ENCODE measurements at places on chromosomes 7 and 10.
A peak's percentile ranks its signal among the peaks of the same experiment; 100 is the strongest.

DNA sequence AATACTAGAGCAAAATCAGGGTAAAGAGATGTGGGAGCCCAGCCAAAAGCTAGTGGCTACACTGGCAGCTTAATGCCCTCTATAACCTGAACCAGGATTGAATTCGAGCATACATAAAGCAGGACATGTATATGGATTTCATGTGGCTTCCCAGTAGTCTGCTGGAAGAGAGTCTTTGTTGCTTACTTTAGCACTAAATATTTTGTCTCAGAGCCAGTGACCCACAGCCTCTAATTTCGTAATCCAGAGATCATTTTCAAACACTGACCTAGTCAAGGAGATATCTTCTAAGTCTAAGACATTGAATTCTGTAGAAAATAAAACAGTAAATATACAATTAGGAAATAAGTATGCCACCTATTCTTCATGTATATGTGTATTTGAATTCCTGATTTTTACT, 64.2 kb upstream of the GNAI1 start:
- no peak for DNase-seq

GRCh38 chr10:79028056-79028430, 40.7 kb upstream of the ZMIZ1 start:
- DNase-seq, result no peak

DNA sequence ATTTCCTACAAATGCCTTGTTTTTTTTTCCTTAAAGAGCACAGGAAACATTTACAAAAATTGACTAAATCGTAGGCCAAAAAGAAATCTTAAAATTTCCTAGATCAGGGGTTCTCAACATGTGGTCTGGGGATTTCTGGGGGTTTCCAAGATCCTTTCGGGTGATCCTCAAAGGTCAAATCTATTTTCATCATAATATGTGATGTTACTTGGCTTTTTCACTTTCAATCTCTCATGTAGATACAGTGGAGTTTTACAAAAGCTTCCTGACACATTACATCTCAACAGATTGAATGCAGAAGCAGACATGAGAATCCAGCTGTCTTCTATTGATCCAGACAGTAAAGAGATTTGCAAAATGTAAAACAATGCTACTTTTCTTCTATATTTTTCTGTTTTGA, 497.3 kb downstream of the INHBA start:
- no peak for DNase-seq

- no peak for DNase-seq
These were observed 245.3 kb upstream of the CELF2 start for GRCh38 chr10:10772411-10772810.

- no peak for DNase-seq
These were observed 15.7 kb downstream of the ZFAND2A start for GRCh38 chr7:1144269-1144771.

DNA sequence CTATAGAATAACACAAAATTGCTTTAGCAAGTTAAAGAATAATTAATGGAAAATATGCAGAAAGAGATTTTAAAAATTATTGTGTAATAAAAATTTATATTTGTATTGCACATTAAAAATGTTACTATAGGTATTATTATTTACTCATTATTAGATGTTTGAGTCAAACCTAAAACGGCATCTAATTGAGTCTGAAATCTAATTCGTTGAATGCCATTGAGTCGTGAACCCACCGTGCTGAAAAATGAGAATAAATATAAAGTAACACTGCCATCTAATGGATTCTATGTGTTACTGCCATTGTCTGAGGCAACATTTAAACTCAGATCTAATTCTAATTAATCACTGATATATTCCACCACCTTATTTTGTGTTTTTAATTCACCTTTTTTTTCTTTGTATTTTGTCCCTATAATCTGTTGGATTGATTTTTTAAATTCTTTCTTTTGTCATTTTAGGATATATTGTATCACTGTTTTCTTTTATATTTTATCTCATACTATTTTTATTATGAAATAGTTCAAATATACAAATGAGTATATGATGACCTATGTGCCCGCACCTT, 62.2 kb downstream of the SAMD9 start:
- peak; percentile 49 for DNase-seq

DNA sequence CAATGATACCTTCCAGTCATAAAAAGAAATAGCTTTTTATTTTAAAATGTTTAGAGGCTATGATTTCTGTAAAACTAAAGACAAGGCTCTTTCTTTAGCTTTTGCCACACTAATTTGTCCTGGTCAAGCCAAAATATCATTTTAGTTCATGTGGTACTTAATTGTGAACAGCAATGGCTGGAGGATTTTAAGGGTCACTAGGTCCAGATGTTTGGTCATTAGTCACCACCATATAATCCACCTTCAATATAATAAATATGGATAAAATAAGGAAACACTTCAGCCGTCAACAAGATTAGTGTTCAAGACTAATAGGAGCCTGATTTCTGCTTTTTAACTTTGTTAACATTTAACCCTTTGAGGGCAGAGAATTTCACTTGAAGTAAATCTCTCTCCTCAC, 50.0 kb upstream of the HGF start:
- DNase-seq, result peak; percentile 27

GRCh38 chr10:105183536-105183935, 542.4 kb downstream of the SORCS3 start:
- no peak for DNase-seq

All from HCEC 1CT (cell line).